ENCODE measurements at places on chromosomes 7 and 10.

DNA sequence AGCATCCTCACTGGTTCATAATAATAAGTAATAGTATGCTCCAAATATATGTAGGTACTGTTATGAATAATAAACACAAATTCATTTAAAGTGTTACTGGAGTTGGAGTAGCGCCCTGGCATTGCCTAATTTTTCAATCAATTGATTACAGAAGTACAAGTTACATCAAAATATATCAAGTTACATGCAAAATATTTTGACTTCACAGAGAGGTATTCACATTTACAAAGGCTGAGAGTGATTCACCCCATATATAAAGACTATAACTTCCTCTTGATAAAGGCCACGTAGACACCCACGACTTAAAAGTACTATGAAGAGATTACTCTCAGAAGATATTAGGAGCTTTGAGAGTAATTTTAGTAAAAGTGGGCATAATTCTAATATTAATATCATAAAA, 13.6 kb upstream of the COL17A1 start:
- no peak for DNase-seq

DNA sequence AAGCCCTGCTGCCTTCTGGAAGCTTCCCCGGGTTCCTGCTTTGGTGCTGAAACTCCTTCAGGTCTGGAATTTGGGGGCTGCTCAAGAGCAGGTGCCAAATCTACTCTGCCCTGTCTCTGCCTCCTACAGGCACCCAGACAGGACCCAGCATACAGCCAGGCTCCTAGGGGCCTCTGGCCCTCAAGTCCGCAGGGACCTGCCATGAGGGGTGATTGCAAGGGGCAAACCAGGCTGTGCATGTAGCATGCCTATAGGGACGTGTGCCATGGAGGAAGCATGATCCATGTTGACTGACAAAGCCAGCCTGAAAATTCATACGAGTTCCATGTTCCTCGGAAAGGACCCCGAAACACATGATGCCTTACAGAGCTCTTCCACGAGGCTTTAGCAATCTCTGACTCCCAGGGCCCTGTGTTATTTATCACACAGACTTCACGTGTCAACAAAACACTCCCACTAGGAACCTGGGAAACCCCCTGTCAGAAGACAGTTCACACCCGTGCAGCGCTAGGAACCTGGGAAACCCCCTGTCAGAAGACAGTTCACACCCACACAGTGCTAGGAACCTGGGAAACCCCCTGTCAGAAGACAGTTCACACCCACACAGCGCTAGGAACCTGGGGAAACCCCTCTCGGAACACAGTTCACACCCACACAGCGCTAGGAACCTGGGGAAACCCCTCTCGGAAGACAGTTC, 75.3 kb upstream of the DNAAF5 start:
- no peak for DNase-seq

DNA sequence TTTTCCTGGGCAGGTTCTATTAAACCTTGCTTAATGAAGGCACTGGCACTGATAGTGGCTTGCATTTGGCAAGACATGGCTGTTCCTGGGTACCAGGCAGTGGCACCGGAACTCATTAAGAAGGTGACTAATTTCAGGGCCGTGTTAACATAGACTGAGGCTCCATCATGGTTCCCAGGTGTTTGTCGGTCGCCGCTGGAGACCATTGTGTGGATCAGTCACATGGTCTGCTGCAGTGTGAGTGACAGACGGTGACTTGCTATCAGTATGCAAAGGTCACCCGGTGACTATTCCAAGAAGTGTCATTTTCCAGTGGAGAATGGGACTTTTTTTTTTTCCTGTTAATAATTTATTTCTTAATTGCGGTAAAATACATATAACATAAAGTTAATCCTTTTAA, 106.3 kb downstream of the INSYN2A start:
- DNase-seq: no peak

DNA sequence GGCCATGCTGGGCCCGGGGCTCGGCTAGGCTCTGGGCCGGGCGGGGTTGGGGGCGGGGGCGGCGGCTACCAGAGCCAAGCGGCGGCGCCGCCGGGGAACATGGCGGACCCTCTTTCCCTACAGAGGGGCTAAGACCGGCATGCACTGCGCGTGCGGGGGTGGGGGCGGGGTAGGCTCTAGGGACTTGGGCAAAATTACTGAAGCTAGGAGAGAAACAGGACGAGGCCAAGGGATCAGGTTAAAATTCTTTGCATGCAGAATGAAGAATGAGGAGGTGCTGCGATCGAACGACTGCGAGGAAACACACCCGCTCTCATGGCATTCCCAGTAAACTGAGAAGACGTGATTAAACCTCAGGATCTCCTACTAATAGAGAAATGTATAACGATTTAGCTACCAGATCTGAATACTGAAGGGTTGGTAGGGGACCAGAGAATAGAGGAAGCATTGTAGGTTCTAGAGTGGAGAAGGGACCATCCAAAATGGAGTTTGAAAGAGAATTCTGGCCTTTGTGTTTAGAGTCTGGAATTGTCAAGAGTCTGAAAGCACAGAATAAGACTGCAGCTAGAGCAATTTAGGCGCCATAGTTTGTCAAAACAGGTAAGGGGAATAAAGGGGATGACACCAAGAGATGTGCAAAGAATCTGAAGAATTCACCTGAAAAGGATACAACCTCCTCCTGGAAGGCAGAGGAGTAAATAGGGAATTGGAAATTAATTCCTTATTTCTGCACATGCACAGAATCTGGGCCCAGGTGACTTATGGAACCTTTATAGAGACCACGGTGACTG, at the start of gene PPP3CB:
Gene PPP3CB (minus strand): TSS at position 141 of the 791 bp plus-strand sequence. CDS start 135 bp downstream, at position 6.
- peak; percentile 93 for DNase-seq

GRCh38 chr10:59831658-59832503, 74.5 kb downstream of the CCDC6 start:
- no peak for DNase-seq

Measured in AG04450 (cell line).